ENCODE measurements at places on chromosomes 1 and 21. TPM values are rescaled to one million over a fixed set of nuclear protein-coding genes. Genes with fewer than 3 reads are reported as not detected.

Gene MSH4
- total RNA-seq, result 0.40 TPM

Gene NCF2
- 99.0 TPM for total RNA-seq

Gene MUL1
- total RNA-seq, result 21.5 TPM

Gene IFI44L
- total RNA-seq, result 6.2 TPM

Gene ZBED6
- total RNA-seq, result 21.8 TPM

Gene RAB3B
- 0.18 TPM for total RNA-seq

Gene TAL1
- total RNA-seq, result 9.3 TPM

Gene MCOLN3
- 0.68 TPM for total RNA-seq

Gene RNU1-4
- under 0.01 TPM for total RNA-seq

Gene RGS13
- total RNA-seq, result 1.3 TPM

Gene OR2T11
- not detected for total RNA-seq

Gene SPRR2B
- total RNA-seq, result not detected

Gene KLHDC9
- 7.1 TPM for total RNA-seq

Gene CYP4A22
- 0.14 TPM for total RNA-seq

Gene OR14K1
- total RNA-seq, result not detected

Gene RNF19B
- 15.5 TPM for total RNA-seq

Gene PLA2G2C
- total RNA-seq, result not detected

Gene PLEKHA6
- total RNA-seq, result 10.5 TPM

Gene DIRAS3
- 0.77 TPM for total RNA-seq

Gene CEP170
- total RNA-seq, result 87.1 TPM

Gene TMPRSS15
- total RNA-seq, result not detected

Gene LCE1B
- not detected for total RNA-seq

Gene OPRD1
- not detected for total RNA-seq

Gene ORC1
- total RNA-seq, result 2.3 TPM

Gene CFHR5
- not detected for total RNA-seq

Gene G0S2
- total RNA-seq, result 74.5 TPM

Gene PLA2G2A
- total RNA-seq, result 33.1 TPM

Gene C1orf94
- total RNA-seq, result not detected

Gene RBP7
- total RNA-seq, result 5.7 TPM

Gene HHAT
- 11.3 TPM for total RNA-seq

Gene C1orf141
- total RNA-seq, result 11.4 TPM

Gene PODN
- total RNA-seq, result 40.9 TPM

Gene ADAMTS1
- total RNA-seq, result 165 TPM

Gene VAV3
- total RNA-seq, result 14.4 TPM

Gene CNIH3
- total RNA-seq, result 3.1 TPM

Data from lung (tissue), 17 donors.